Omental fat pad (tissue), 4 donors: ENCODE measurements at places on chromosomes 2 and 18. TPM values are rescaled to one million over a fixed set of nuclear protein-coding genes. Genes with fewer than 3 reads are reported as not detected.

GRCh38 chr2:36433311-36434217 is 78.0 kb downstream of the CRIM1 start:
- DNase-seq = no peak

DNA sequence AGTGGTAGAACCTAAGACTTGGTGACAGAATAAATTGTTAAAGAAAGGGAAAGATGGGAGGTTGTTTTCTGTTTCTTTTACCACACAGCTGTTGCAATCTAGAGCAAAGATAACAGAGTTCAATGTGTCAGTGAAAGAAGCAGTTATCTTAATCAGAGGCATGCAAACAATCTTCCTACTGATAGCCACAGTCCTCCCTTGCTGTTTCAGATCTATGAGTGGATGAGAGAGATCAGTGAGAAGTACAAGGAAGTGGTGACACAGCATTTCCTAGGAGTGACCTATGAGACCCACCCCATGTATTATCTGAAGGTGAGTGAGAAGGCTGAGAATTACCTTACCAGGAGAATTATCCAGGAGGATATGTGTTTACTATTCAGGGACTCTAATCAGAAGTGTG is 15.9 kb downstream of the CPO start:
- DNase-seq = no peak

- no peak for DNase-seq
Measured at GRCh38 chr18:42392416-42392815, 437.4 kb downstream of the PIK3C3 start.

DNA sequence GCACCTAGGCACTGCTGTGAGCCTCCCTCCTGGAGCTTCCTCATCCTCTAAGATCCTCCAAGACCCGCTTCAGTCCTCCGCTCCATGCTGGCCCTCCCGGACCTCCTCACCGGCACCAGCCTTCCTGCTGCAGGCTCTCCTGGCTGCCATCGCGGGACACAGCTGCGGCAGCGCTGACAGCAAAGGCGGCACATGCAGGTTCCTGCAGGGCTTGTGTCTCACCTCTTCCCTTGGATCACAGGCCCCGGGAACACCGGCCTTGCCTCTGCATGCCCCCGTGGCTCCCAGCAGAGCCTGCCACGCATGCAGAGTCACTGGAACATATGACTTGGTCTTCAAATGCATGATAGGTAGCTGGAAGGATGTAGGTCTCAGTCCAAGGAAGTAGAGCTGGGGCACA is 67.2 kb downstream of the PTGR3 start:
- no peak for DNase-seq

The TMEM169 gene
- 0.36 TPM for total RNA-seq

The CD8B gene
- 2.3 TPM for total RNA-seq

The SLC14A1 gene
- 10.9 TPM for total RNA-seq

The CDH7 gene
- total RNA-seq = not detected

The CD8B2 gene
- not detected for total RNA-seq
